ENCODE measurements at places on chromosomes 2 and 18.

GRCh38 chr2:173978447-173978846 lies 13.3 kb upstream of the SP3 start:
- no peak for DNase-seq

- DNase-seq, result no peak
Observed at GRCh38 chr2:219155054-219155644, 5.5 kb downstream of the NHEJ1 start.

GRCh38 chr2:120675460-120676130 lies 60.1 kb upstream of the GLI2 start:
- peak; percentile 27 for DNase-seq

DNA sequence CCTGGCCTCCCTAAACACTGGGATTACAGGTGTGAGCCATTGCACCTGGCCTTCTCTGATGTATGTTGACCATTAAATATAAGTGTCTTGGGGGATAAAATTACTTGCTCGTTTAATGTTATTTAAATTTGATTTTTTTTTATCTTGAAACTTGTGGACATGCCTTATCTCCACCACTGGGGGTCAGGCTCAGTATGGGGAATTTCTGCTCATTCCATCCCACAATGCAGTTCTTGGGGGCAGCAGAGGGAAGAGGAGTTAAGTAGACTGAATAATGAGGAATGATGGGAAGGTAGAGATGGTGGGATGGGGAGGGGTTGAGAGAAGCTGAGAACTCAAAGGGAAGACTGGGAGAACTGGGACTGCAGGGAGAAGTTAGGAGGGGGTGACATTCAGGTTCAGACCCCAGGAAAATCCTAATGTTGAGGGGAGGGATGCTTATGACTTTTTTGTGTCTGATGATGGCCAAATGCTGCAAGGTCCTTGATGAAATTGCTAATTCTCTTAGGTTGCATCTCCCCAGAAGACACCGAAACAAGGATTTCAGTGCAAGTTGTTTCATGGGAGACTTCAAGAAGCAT lies 174.2 kb downstream of the MIB1 start:
- DNase-seq, result no peak

DNA sequence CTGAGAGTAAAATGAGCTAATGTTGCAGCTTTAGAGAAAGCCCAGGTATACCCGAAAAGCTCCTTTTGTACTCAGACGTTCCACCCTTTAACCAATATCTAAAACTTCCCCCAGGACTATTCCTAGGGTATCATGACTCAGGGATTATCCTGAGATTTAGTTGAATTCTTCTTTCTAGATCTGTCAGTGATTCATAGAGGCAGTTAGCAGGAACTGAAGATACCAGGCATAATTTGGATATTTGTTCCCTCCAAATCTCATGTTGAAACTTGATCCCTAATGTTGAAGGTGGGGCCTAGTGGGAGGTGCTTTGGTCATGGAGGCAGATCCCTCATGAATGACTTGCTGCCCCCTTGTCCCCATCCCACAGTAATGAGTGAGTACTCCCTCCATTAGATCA lies 161.2 kb upstream of the LRP1B start:
- DNase-seq, result no peak

DNA sequence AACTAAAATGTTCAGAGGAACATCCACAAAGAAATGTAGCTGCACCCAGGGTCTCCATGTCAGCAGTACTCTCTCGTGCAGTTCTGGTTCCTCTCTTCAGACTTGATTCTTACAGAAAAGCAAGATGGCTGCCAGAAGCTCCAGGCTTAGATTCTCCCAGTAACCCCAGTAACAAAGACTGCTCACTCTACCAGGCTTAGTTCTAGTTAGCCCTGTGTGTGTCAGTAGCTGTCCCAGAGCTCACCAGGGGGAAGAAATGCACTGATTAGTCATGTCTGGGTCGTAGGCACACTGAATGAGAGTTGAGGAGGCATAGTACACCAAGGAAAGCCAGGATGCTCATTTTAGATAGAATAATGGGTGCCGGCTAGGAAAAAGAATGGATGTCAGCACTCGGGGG lies 395.0 kb upstream of the NRP2 start:
- DNase-seq, result no peak

DNA sequence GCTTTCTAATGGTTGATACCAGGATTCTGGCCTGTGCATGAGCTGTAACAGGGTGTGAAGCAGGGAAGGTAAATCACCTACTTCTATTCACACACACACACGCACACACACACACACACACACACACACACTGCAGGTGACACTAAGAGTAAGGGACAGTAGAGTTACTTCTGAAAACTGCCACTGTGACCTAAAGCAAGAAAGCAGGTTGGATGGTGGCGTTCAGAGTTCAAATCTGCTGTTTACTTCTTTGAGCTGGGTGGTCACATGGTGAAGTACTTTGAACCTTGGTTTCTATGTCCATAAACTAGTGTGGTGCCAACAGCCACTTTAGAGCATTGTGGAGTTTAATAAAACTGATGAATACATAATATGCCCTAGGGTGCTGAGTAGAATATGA lies 248.0 kb downstream of the PIEZO2 start:
- no peak for DNase-seq

GRCh38 chr18:69161383-69162028 lies 239.2 kb upstream of the DOK6 start:
- DNase-seq, result no peak

GRCh38 chr2:237297421-237298150 lies 116.4 kb downstream of the COL6A3 start:
- DNase-seq, result no peak

- DNase-seq, result no peak
Observed at GRCh38 chr2:228283491-228284171, 102.1 kb upstream of the SPHKAP start.

- DNase-seq, result no peak
Observed at GRCh38 chr2:132915812-132916549, 246.0 kb upstream of the LYPD1 start.

- no peak for DNase-seq
Observed at GRCh38 chr2:222353993-222354392, 55.2 kb upstream of the PAX3 start.

DNA sequence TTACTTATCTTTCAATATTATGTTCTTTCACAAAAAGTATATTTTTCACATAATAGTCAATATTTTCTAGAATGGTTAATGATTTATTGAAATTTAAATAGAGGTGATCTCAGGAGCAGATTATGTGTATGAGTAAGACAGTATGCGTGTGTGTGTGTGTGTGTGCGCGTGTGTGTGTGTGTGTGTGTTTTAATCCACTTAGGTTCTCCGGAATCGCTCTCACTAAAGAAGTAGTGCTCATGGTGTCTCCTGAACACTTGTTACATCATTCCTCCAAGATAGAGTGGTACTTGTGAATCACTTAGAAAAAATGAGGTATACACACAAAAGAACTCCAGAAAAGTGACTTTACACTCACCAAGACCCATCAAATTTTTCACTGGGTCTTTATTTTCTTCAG lies 91.0 kb upstream of the KCNH7 start:
- no peak for DNase-seq

GRCh38 chr2:226956659-226957058 lies 120.8 kb downstream of the RHBDD1 start:
- DNase-seq, result no peak

DNA sequence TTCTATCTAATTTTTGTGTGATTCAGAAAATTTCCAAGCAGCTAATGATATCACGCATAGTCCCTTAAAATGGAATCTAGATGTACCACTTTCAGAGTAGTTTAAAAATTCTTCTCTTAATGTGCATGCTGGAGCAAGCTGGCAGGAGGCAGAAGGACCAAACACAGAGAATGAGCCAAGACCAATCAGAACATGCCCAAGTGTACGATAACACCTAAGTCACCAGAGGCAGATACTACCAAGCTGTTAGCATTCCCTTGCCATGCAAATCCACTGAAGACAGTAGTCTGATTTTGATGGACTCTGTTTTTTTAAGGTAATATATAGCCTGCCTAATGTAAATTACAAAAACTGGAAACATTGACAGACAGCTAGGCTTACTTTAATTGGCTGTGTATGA lies 109.3 kb downstream of the DNAH7 start:
- no peak for DNase-seq

DNA sequence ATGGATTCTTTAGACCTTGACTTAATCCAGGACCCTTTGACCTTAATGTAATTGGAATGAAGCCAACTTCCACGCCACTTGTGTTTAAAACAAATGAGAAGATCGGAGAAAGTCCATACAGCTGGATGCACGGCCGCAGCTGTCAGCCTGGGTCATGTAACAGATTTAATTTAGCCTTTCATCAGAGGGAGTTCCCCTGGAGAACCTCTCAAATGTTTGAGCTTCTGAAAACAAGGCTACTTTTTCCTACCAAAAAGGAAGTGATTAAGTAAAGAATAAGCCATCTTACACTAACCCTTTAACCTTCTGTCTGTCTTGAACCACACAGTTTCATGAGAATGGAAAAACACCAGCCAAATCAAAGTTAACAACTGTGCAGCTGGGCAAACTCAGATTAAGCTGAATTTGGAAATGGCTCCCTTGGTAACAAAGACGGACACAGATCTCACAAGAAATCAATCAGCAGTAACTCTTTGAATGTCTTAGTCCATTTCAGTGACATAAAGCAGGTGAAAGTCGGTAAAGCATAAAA lies 103.6 kb downstream of the DOCK10 start:
- DNase-seq, result no peak

GRCh38 chr2:24337890-24338289 lies 22.4 kb downstream of the ITSN2 start:
- no peak for DNase-seq

GRCh38 chr2:43515248-43515647 lies 80.6 kb downstream of the THADA start:
- no peak for DNase-seq

GRCh38 chr2:85722519-85722918 lies 28.4 kb downstream of the GNLY start:
- no peak for DNase-seq

GRCh38 chr2:145503511-145503910 lies 983.6 kb upstream of the ZEB2 start:
- DNase-seq, result no peak

DNA sequence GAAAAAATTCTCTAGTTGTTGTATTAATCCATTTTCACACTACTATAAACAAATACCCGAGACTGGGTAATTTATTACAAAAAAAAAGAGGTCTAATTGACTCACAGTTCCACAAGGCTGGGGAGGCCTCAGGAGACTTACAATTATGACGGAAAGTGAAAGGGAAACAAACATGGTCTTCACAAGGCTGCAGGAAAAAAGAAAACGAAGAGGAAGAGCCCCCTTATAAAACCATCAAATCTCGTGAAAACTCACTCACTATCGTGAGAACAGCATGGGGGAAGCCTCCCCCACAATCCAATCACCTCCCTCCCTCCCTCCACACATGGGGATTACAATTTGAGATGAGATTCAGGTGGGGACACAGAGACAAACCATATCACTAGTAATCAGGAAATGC lies 61.7 kb upstream of the SPTBN1 start:
- no peak for DNase-seq

GRCh38 chr2:217055624-217056023 lies 195.8 kb upstream of the TNP1 start:
- DNase-seq, result no peak

DNA sequence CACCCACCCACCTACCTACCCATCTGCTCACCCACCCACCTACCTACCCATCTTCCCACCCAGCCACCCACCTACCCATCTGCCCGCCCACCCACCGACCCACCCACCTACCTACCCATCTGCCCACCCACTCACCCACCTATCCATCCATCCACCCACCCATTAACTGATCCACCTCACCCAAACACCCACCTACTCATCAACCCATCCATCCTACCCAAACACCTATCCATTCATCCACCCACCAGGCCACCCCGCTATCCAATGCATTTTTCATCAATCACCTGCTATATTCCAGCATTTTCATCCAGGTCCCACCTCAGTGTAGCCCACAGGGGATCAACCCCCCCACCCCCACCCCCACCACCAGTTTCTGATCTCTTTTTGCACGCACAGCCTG lies 121.8 kb downstream of the GLI2 start:
- DNase-seq, result no peak

GRCh38 chr2:212667751-212668316 lies 129.2 kb upstream of the ERBB4 start:
- no peak for DNase-seq

- no peak for DNase-seq
Observed at GRCh38 chr2:8999797-9000196, 3.7 kb downstream of the MBOAT2 start.

DNA sequence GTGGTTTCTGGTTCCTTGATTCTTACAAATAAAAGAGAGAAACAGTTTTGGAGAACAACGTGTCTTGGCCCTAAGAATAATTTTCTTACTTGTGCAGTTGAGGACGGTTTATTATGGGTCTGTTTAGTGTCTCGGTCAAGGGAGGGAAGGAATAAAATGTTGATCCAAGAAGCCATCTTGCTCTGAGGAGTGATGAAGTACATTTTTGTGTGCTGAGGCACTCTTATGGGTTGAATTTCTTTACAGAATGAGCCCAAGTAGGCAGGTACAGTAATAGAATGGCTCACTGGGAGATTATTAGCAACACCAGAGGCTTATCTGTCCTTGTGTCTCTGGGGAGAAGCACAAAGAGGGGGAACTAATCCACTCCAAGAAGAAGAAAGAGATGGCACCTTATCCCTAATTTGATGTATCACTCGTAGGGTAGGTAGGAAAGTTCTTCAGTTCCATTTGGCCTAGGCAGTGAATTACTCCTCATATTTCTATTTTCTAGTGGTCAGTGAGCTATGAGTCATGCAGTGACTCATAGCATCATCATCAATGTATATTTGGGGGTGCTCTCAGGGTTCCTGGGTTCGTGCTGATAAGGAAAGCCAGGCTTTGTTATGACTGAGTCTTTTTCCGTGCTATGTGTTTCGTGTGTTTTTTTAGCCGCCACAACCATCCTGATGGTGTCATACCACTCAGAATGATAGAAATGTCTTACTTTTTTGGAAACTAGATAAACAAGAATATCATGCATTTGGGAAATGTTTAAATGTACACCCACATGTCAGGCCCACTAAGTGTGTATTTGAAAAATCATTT lies 250.1 kb upstream of the CTAGE1 start:
- no peak for DNase-seq

DNA sequence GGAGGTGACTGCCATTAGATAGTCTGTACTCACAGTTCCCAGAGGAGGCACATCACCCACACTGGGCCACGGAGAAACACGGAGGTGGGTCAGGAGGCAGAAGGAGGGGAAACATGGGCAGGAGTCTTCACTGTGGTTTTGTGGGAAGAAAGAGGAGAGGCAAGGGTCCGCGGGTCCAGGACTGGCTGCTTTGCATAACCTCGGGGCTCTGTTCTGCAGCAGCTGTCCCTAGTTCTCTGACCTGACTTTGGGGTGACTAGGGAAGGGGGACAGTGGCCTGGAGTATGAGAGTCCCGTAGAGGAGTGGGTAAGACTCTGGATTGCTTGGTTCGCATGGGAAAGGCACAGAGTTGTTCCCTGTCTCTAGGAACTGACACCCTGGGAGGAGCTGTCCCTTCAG lies 238.3 kb upstream of the RAB6C start:
- DNase-seq, result no peak

- no peak for DNase-seq
Observed at GRCh38 chr18:59721211-59721610, 24.0 kb upstream of the CCBE1 start.

- DNase-seq, result no peak
Observed at GRCh38 chr2:180747728-180748127, 232.7 kb upstream of the UBE2E3 start.
